ENCODE measurements at places on chromosomes 13 and 19. TPM values are rescaled to one million over a fixed set of nuclear protein-coding genes. Genes with fewer than 3 reads are reported as not detected.

GRCh38 chr13:44132710-44133109, 240.9 kb upstream of the SERP2 start:
- no peak for DNase-seq

DNA sequence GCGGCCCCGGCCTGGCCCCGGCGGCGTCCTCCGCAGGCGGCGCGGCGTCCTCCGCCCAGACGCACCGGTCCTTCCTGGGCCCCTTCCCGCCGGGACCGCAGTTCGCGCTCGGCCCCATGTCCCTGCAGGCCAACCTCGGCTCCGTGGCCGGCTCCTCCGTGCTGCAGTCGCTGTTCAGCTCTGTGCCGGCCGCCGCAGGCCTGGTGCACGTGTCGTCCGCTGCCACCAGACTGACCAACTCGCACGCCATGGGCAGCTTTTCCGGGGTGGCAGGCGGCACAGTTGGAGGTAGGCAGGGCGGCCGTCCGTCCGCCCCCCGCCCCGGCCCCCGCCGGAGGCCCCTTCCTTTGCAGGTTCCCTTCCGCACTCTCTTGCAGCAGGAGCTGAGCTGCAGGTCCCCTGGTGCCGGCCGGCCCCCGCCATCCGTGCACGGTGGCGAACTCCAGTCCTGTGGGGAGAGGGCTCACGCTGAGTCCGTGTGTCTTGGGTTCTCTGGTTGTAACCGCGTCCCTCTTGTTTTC, 9.2 kb downstream of the PLEKHJ1 start:
- DNase-seq = no peak

DNA sequence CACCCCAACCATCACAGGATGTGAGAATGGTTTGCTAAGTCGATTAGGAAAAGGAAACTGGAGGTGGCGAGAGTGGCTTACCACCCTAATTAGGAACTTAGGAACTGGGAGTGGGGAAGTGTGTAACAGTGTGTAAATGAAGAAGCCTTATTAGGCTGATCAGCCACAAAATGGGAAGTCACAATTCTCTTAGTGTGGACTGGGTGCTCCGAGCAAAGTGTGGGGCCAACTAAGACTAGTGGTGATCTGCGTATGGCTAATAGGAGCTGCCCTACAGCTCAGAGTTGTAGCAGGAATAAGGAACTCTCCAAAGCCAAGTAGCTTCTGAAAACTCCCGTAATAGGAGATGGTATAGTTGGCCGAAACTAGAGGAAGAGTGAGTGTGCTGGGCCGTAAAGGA, 7.6 kb downstream of the SIGLEC11 start:
- no peak for DNase-seq

GRCh38 chr13:60661521-60661920, 264.5 kb downstream of the TDRD3 start:
- DNase-seq = no peak

DNA sequence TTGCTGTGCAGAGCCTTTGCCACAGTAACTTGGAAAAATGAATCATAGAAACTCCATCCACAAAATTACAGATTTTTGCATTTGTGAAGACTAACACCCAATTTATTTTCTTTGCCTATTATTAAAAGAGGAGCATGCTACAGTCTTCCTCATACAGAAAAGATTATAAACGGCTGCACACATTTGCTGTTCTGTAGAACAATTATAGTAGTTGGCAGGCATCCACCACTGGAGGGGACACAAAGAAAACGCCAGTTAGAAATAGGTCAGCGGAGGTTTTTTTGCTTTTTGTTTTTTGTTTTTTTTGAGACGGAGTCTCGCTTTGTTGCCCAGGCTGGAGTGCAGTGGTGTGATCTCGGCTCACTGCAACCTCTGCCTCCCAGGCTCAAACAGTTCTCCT, 51.6 kb downstream of the SACS start:
- no peak for DNase-seq

The PNMA8A gene
- polyA plus RNA-seq = 71.7 TPM

The PNMA8B gene
- polyA plus RNA-seq = 8.1 TPM
